Adrenal gland (tissue), 19 donors: ENCODE measurements at places on chromosomes 6 and 20.

GRCh38 chr20:59157961-59158541 is 5.6 kb upstream of the ZNF831 start:
- H3K4me3 ChIP-seq: no peak overlapping the region
- H3K27me3 ChIP-seq: peaks cover 5% of the 10 kb centered on the region
- no peak overlapping the region for H3K27ac ChIP-seq
- no peak for DNase-seq

DNA sequence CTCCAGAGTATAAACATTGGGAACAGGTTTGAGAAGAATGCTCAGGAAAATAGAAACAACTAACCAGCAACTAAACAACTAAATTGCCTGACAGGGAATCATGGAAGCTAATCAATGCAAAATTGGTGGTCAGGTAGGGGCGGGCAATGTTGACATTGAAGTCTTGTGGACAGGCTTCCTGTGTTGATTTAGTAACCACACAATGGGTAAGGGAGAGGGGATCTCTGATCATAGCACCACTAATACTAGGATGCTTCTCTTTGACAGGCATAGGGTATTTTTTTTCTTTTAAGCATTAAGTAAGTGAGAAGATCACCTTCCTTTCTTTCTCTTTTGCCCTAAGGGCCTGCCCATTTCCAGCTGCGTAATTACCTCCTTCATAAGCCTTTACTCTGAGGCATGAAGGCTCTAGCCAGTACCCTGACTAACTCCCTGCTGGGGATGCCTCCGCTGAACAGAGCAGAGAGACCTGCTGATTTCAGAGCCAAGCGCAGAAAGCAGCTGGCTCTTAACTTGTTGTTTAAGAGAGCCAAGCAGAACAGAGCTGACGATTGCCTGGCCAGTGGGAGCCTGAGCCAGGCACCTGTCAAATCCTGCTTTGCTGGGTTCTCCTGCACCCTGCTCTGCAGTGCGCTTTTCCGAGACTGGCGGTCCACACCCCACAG is 118.7 kb downstream of the BMP2 start:
- no peaks in the 10 kb centered on the region for H3K4me1 ChIP-seq
- no peaks in the 10 kb centered on the region for H3K27me3 ChIP-seq
- DNase-seq: no peak
- no peak overlapping the region for H3K27ac ChIP-seq
- no peaks in the 10 kb centered on the region for H3K36me3 ChIP-seq

DNA sequence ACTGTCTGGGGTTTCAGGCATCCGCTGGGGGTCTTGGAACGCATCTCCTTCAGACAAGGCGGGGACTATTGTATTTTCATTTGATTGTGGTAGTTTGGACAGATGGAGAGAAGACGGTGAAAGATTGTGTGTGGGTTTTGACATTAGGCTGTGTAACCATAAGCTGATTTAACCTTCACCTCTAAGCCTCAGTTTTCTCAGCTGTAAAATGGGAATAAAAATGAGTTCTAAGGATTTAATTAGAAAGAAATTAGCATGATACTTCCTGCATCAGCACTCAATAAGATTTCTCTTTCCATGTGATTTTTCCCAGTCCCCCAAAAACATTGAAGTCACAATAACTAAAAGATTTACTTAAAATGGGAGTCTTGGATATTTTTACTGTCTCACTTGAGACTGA is 78.1 kb downstream of the CBFA2T2 start:
- no peaks in the 10 kb centered on the region for H3K27me3 ChIP-seq
- DNase-seq: no peak
- H3K27ac ChIP-seq: no peak overlapping the region
- H3K4me1 ChIP-seq: peaks cover 13% of the 10 kb centered on the region
- no peak overlapping the region for H3K4me3 ChIP-seq

- H3K27me3 ChIP-seq: no peaks in the 10 kb centered on the region
- no peaks in the 10 kb centered on the region for H3K4me1 ChIP-seq
- DNase-seq: no peak
- no peaks in the 10 kb centered on the region for H3K36me3 ChIP-seq
- H3K4me3 ChIP-seq: no peak overlapping the region
Observed at GRCh38 chr20:19071446-19071725, 141.1 kb upstream of the SLC24A3 start.

DNA sequence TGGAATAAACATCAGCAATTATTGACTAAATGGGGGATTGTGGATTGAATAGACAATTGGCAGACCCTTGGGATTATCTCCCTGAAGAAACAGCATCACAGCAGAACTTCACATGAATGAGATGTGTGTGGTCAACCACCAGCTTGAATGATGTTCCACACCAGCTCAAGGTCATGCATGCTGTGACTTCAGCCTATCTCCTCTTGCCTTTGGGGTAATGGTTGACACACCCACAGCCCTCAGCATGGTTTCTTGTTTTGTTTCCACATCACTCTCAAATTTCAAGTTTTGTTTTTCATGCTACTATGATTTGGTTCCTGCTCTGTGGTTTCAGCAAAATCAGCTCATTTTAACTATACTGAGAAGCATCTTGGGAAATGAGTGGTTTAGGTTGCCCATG is 94.3 kb downstream of the PAK5 start:
- no peaks in the 10 kb centered on the region for H3K36me3 ChIP-seq
- no peak for DNase-seq
- H3K27me3 ChIP-seq: no peaks in the 10 kb centered on the region
- no peak overlapping the region for H3K27ac ChIP-seq
- H3K4me3 ChIP-seq: no peak overlapping the region

- no peaks in the 10 kb centered on the region for H3K27me3 ChIP-seq
- H3K36me3 ChIP-seq: no peaks in the 10 kb centered on the region
- no peak for DNase-seq
- no peak overlapping the region for H3K27ac ChIP-seq
- no peaks in the 10 kb centered on the region for H3K4me1 ChIP-seq
Observed at GRCh38 chr6:127538750-127539264, 19.7 kb upstream of the MTCL3 start.

- no peak for DNase-seq
- H3K4me3 ChIP-seq: no peak overlapping the region
- no peak overlapping the region for H3K27ac ChIP-seq
- H3K4me1 ChIP-seq: no peaks in the 10 kb centered on the region
- no peaks in the 10 kb centered on the region for H3K36me3 ChIP-seq
Observed at GRCh38 chr6:92201618-92202017, 1217.7 kb downstream of the EPHA7 start.

DNA sequence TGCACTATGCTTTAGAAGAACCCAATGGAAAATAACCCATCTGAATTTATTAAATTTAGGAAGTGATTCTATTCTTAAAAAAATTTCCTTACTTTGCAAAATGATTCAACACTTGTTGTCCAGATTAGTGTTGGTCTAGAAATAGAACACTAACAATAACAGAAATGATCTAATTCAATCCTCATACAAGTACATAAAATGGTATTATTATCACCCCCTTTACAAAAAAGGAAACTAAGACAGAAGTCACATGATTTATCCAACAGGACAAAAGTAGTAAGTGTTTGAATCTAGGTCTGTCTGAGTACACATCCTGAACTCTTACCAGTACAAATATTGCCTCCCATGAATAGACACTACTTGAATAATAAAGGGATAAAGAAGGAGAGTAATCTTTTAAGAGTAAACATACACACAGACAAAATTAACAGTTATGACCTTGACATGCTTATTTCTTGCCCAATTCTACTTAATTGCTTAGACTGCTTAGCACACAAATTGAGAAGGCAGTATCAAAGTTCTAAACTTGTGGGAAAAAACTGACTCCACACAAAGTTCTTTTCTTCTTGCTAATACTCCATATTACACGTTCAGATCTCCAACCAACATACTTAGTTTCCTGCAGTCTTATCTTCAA is 195.4 kb upstream of the RUNX2 start:
- H3K4me3 ChIP-seq: peak overlapping the region; percentile 12
- H3K36me3 ChIP-seq: no peaks in the 10 kb centered on the region
- DNase-seq: no peak
- peaks cover 11% of the 10 kb centered on the region for H3K4me1 ChIP-seq

DNA sequence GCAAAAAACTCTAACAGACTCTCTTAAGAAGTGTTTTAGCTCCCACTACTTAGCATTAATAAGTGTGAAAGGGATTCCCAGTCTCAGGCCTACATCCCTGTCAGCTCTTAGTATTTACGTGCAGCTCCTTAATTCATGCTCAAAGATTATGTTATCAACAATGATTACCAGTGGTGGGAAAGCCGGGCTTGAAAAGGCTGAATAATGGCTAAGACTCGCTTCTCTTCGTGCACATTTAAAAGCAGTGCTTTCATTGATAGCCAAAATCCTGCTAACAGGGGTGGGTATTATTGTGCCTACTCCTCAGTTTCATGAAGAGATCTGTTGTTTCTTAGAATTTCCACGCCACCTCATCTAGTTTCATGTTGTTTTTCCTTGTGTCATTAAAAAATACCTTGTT is 518.8 kb downstream of the GRIK2 start:
- no peaks in the 10 kb centered on the region for H3K36me3 ChIP-seq
- H3K27me3 ChIP-seq: no peaks in the 10 kb centered on the region
- no peak overlapping the region for H3K4me3 ChIP-seq
- no peaks in the 10 kb centered on the region for H3K4me1 ChIP-seq

- no peaks in the 10 kb centered on the region for H3K27me3 ChIP-seq
- no peaks in the 10 kb centered on the region for H3K4me1 ChIP-seq
- H3K4me3 ChIP-seq: no peak overlapping the region
- H3K36me3 ChIP-seq: no peaks in the 10 kb centered on the region
- H3K27ac ChIP-seq: no peak overlapping the region
Observed at GRCh38 chr6:21163110-21163837, 430.3 kb upstream of the SOX4 start.

GRCh38 chr6:38215651-38216311 is 396.3 kb downstream of the ZFAND3 start:
- no peaks in the 10 kb centered on the region for H3K27me3 ChIP-seq
- no peak overlapping the region for H3K27ac ChIP-seq
- no peak overlapping the region for H3K4me3 ChIP-seq
- no peak for DNase-seq
- H3K36me3 ChIP-seq: no peaks in the 10 kb centered on the region

DNA sequence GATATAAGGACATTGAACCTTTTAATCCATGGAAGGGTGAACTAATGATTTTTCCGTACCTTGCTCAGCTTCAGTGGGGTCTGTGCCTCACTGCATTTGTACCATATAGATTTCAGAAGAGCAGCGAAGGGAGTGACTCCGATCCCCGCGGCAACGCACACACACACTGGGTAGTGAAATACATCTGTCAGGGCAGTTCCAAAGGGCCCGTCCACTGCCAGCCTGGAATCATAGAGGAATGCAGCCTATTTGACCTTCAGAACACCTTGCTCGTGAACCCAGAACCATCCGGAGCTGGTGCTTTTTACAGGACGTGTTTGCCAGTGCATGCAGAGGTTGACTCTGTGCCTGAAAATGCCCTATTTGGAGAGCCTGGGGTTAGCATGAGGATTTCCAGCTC is 33.0 kb downstream of the NOX3 start:
- no peaks in the 10 kb centered on the region for H3K4me1 ChIP-seq
- H3K4me3 ChIP-seq: no peak overlapping the region
- no peaks in the 10 kb centered on the region for H3K36me3 ChIP-seq
- no peaks in the 10 kb centered on the region for H3K27me3 ChIP-seq
- no peak for DNase-seq
- H3K27ac ChIP-seq: no peak overlapping the region

DNA sequence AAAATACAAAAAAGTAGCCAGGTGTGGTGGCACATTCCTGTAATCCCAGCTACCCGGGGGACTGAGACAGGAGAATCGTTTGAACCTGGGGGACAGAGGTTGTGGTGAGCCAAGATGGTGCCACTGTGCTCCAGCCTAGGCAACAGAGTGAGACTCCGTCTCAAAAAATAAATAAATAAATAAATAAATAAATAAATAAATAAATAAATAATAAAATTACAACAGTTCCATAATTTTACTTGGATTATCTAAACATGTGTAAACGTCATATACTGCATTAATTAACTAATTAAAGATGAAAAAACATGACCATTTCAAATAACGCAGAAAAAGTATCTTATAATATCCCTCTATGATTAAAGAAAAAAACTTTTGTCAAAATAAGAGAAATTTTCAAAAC is 65.8 kb downstream of the SAMD3 start:
- no peaks in the 10 kb centered on the region for H3K4me1 ChIP-seq
- no peaks in the 10 kb centered on the region for H3K36me3 ChIP-seq
- H3K4me3 ChIP-seq: no peak overlapping the region
- no peaks in the 10 kb centered on the region for H3K27me3 ChIP-seq

DNA sequence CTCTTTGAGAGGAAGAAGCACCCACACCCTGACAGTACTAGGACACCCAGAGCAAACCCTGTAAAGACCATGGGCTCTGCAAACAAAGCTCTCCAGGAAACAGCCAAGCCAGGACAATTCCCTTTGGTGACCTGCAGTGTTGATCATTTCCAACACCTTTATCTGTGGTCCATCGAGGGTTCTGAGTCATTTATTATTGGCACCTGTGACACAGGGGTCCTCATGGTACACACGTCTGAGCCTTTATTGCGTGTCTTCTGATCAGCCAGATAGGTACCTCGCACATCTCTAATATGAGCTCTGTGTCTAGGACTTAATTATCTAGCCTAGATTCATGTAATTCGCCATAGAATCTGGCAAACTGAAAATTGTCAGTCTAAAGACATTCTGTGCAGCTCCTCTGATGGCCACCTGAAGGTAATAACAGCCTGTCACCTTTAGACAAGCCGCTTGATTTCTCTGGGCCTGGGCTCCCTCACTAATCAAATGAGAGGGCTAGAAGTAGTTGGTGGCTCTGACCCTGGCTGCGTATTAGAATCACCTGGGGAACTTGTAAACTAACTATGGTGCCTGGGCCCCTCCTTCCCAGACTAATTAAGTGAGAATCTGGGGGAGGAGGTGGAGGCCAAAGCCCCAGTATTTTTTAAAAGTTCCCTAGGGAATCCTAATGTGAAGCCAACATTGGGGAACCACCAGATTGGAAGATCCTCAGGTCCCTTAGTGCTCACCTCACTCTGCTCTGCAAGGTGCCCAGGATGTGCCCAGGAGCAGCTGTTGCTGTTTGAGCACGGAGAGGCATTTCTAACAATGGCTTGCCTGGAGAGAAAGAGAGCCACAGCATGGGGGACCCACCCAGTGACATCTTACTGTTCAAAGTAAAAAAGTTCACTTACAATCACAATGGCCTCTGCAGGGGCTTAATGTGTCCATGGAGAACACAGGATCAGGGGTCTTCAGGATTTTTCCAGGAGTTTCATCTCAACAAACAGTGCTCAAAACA is 122.0 kb upstream of the ARID1B start:
- no peak overlapping the region for H3K27ac ChIP-seq
- H3K4me1 ChIP-seq: peaks cover 15% of the 10 kb centered on the region
- H3K27me3 ChIP-seq: no peaks in the 10 kb centered on the region
- DNase-seq: no peak
- H3K4me3 ChIP-seq: no peak overlapping the region

- H3K27ac ChIP-seq: no peak overlapping the region
- no peak overlapping the region for H3K4me3 ChIP-seq
- no peaks in the 10 kb centered on the region for H3K27me3 ChIP-seq
- no peak for DNase-seq
- H3K4me1 ChIP-seq: peaks cover 8% of the 10 kb centered on the region
Observed at GRCh38 chr6:11393713-11394627, 143.6 kb upstream of the TMEM170B start.

DNA sequence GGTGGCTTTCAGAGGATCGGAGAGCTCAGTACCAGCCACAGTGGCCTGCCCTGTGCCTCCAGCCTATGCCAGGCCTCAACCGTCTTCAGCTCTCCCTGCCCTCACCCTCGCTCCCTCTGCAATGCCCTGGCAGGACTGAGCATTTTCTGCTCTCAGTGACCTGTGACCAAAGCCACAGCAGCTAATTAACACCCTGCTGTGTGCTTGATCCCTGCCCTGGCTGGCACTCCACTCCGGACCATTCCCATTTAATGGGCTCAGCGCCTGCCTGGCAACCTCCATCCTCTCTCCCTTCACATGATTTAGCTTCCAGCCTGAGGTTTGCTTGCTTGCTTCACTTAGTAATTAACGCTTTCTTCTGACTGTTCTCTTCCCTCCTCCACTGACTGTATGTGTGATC is 287.5 kb downstream of the LRFN2 start:
- no peaks in the 10 kb centered on the region for H3K4me1 ChIP-seq
- no peak for DNase-seq
- H3K27me3 ChIP-seq: peaks cover 5% of the 10 kb centered on the region
